ENCODE measurements at places on chromosomes 3 and 15.

DNA sequence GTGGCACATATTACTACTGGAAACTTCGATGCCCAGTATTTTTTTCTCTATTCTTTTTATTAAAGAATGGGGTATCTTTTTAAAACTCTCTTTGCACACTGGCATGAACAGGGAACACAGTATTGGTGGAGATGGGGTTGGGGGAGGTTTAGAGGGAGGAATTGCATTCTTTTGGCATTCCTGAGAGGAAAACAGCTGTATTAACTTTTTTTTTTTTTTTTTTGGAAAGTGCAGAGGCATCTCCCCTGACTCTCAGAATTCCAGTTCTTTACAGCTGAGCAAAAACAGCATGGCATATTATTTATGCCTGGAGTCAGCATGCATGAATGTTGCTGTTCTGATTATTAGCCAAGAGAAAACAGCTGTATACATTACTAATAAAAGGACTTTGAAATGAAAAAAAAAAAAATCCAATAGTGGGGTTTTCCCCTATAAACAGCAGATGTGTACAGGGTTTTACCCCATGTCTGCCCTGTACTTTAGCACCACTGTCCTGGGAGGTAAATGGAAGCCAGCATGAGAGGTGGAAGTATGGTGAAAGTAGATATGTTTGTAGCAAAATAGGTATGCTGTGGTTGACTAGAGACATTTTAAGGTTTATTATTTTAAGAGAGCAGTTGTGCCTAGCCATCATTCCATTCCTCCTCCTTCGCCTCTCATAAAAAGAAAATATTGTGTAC lies 132.2 kb downstream of the FNDC3B start:
- DNase-seq, result no peak

DNA sequence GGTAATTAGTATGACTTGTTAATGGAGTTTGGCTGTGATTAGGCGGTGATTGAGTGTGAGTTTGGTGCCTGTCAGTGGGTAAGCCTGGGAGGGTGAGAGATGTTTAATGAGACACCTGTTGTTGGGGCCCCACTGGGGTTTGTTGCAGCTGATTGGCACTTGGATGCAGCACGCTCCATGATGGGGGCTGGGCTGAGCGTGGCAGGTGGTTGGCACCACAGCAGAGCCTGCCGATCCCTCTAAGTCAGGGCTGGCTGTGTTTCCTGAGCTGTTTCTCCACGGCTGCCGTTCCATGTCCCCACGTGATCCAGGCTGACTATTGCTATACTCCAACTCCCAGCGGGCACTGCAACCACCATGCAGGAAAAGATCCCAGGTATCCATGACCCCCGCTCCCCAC lies 93.5 kb upstream of the ARRDC4 start:
- no peak for DNase-seq

GRCh38 chr3:187624588-187624987 lies 45.6 kb downstream of the SST start:
- DNase-seq, result no peak

DNA sequence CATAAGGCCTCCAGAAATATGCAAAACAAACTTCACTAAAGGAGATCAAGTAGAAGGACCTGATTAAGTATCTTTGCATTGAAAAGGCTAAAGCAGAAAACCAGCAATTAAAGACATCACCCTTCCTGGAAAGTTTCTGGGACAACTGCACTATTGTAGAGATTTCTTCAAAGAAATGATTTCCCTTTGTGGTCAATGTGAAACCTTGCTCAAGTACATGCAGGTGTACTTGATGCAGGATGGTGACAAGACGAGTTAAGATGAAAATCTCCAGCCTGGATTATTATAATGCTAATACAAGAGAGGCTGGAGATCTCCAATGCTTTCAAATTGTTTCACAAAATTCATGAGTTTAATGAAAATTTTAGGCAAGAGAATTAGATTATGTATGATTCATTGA lies 208.4 kb downstream of the TIGIT start:
- DNase-seq, result no peak

Data from stimulated activated CD4-positive, alpha-beta T cell treated with anti-CD3 and anti-CD28 coated beads, Interleukin-15, amount 100 ng/mL, for 48 hours (primary cell).